ENCODE measurements at places on chromosomes 3 and 15. TPM values are rescaled to one million over a fixed set of nuclear protein-coding genes. Genes with fewer than 3 reads are reported as not detected.

TGM4 gene
- not detected for total RNA-seq

SLC6A11 gene
- not detected for total RNA-seq

ANKRD34C gene
- not detected for total RNA-seq

SYNPR gene
- total RNA-seq: not detected

SERINC4 gene
- not detected for total RNA-seq

EPHA3 gene
- 1.9 TPM for total RNA-seq

GPR149 gene
- total RNA-seq: not detected

ZNF80 gene
- not detected for total RNA-seq

PXYLP1 gene
- 12.3 TPM for total RNA-seq

CCR3 gene
- total RNA-seq: not detected

REC114 gene
- 0.84 TPM for total RNA-seq

GOLGA8N gene
- 9.6 TPM for total RNA-seq

SEMA5B gene
- total RNA-seq: 4.2 TPM

RPL39L gene
- 4.1 TPM for total RNA-seq

GABRR3 gene
- not detected for total RNA-seq

CHL1 gene
- 19.0 TPM for total RNA-seq

SLCO2A1 gene
- total RNA-seq: 11.6 TPM

FBXO22 gene
- total RNA-seq: 23.3 TPM

CFAP20DC gene
- total RNA-seq: 0.22 TPM

STRA6 gene
- not detected for total RNA-seq

NPAP1 gene
- total RNA-seq: not detected

CHDH gene
- 12.7 TPM for total RNA-seq

CNTN4 gene
- total RNA-seq: 3.2 TPM

TRH gene
- total RNA-seq: not detected

ADPRH gene
- 10.3 TPM for total RNA-seq

TXNRD3 gene
- total RNA-seq: 5.0 TPM

GAP43 gene
- 0.25 TPM for total RNA-seq

RCCD1 gene
- 11.5 TPM for total RNA-seq

ZNF770 gene
- 57.1 TPM for total RNA-seq

UNC13C gene
- 0.07 TPM for total RNA-seq

CLSTN2 gene
- 4.9 TPM for total RNA-seq

CPLX3 gene
- total RNA-seq: 4.1 TPM

FRMD4B gene
- 14.0 TPM for total RNA-seq

LRTM1 gene
- total RNA-seq: not detected

SCAMP5 gene
- total RNA-seq: 2.8 TPM

SLC51B gene
- total RNA-seq: not detected

SPATA12 gene
- not detected for total RNA-seq

TLR9 gene
- total RNA-seq: 0.17 TPM

RARB gene
- total RNA-seq: 22.8 TPM

DZIP1L gene
- total RNA-seq: 5.7 TPM

FAM81A gene
- total RNA-seq: 11.0 TPM

FANCD2OS gene
- not detected for total RNA-seq

LMAN1L gene
- total RNA-seq: 23.5 TPM

DUOXA2 gene
- total RNA-seq: not detected

NANOGP8 gene
- not detected for total RNA-seq

WWTR1 gene
- total RNA-seq: 40.0 TPM

MRAS gene
- 405 TPM for total RNA-seq

EPHB1 gene
- 1.8 TPM for total RNA-seq
